ENCODE measurements at places on chromosomes 12 and 14.

- no peak for DNase-seq
Measured at GRCh38 chr12:49098035-49098451, 3.4 kb upstream of the DHH start.

DNA sequence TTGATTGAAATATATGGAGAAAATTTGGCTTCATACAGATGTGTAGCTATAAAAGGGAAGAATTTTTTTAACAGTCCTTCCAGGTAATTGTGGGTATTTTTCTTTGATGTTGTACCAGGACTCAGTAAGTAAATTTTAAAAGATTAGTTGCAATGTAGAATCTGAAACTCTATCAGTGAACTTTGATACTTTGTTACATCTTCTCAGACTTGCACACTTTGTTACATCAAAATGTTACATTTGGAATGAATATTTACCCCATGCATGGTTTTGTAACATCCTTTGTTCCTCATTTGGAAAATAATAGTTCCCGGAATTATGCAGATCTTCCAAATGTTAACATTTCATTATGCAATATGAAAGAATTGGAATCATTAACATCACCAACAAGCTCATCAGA is 13.8 kb downstream of the MTHFD1 start:
- DNase-seq, result no peak

DNA sequence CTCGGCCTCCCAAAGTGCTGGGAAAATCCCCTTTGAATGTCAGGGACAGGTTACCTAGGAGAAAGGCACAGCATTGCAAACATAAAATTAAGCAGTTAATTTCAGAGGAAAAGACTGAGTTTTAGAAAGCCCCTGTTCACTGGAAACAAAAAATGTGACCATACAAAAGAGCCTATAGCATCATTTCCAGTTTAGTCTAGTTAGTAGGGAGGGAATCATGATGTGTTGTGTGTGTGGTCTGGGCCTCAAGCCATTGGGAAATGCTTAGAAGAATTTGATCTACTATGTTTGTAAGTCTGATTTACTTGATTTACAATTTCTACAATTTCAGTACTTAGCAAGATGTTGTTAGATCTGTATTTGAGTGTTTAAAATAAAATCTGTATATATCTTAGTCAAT is 47.1 kb upstream of the RERG start:
- no peak for DNase-seq

DNA sequence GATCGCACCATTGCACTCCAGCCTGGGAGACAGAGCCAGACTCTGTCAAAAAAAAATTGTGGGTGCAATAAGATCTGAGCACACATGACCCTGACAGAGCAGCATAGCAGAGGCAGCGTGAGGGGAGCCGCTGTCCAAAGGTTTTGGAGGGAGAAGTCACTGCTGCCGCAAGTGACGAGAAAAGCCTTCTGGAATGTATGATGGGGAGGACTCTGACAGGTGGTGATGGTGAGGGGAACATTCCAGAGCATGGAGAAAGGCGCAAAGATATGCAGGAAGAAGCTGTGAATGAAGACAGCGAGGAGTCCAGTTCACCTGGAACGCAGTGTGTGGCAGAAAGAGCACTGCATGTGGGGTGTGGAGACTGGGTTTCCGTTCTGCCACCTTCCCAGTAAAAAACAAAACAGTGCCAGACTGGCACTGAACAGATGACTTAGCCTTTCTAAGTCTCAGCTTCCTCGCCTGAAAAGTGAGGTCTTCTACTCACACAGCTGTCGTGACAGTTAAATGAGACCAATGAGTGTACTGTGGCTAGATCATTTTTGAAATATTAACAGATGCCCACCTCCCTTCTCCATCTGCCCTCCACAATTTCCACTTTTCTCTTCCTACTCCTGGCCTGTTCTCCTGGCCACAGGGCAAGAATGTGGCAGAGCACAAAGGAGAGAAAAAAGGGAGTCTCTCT is 53.4 kb upstream of the PTHLH start:
- no peak for DNase-seq

- no peak for DNase-seq
Measured at GRCh38 chr12:115451780-115452736, 768.1 kb upstream of the TBX3 start.

DNA sequence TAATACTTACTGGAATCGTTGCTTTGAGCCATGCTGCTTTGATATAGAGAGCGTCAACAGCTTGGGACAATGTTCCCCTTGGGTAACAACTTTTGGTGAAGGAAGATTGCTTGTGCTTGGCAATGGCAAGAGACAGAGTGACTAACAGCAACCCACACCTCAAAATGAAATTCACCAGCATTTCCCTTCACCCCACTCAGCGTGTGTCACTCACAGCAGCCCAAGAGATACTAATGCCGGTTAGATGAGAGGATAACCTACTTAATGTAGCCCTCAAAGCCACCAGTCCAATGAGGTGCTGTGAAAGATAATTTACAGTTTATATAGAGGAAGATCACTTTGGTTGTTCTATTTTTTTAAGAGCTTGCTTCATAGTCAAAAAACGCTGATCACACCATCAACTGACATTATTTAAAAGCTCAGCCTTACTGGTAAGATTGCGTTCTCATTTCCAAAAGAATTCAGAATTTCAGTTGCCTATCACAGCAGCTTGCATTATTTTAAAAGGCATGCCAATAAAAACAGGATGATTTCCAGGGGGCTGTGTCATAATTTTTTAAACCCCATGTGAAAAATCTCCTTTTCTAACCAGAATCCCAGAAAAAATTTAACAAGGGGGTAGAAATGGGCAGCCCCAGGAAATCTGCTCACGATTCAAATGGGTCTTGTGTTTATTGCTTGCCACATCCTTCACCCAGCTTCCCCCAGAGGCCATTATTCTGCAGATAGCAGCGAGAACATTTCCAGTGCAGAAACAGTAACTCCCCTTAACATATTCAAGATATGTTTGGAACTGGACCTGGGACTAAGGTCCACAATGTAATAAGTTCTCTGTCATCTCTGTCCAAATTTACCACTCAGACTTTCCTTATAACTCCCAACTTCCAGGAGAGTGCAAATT is at the start of gene IL26:
Gene IL26 (minus strand): TSS at position 235 of the 901 bp plus-strand sequence. CDS start 54 bp downstream, at position 181.
- DNase-seq, result no peak

GRCh38 chr14:105294142-105294597 is 6.6 kb downstream of the BRF1 start:
- DNase-seq, result no peak

DNA sequence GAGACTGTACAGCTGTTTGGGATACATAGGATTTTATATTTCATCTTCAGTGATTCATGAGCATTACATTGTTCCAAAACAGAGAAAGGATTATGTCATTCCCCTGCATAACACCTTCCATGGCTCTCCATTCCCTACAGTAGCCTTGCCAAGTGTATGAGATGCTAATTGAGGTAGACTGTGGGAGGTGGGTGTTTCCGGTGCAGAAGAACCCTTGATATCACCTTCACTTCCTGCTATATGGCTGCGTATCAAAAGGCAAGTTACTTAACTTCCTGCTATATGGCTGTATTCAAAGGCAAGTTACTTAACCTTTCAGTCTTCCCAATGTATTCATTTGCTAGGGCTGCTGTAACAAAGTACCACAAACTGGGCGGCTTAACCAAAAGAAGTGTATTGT is 11.2 kb downstream of the FAR2 start:
- DNase-seq, result no peak

- DNase-seq, result peak; percentile 71
Measured at GRCh38 chr14:73713803-73714655, at the start of gene PNMA1. Gene PNMA1 (minus strand): TSS chr14:73714384. CDS start chr14:73713639, 745 bp downstream.

- no peak for DNase-seq
Measured at GRCh38 chr12:91326058-91327027, 143.7 kb upstream of the DCN start.

- peak; percentile 29 for DNase-seq
Measured at GRCh38 chr14:92500491-92500941, 13.1 kb upstream of the RIN3 start.

DNA sequence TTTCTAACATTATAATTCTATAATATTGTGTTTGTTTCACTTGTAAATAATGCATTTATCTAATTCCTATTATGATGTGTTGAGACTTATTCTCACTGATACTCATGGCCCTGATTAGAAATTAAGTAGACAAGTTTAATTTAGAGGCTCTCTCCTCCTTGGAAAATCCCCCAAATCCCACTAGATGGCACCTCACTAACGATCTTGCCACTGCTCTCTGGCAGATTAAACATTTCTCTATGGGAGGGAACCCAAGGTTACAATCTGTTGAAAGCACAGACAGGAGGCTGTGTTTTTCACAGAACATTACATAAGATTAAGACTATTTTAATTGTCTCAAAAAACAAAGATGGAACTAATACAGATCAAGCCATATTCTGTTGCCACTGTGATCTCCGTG is 318.7 kb downstream of the LRFN5 start:
- no peak for DNase-seq

DNA sequence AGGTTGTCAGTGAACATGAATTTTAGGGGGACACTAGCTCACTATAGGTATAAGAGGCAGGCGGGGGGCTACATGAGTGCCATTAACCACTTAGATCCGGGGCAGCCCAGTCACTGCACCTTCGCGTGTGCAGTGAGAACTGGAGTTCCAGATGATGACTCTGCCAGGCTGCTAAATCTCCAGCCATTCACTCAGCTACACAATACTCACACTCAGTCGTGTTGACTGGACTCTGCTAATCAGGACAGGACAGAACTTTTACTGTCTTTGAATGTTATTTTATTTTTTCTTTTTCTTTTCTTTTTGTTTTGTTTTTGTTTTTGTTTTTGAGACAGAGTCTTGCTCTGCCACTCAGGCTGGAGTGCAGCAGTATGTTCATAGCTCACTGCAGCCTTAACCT is 465.6 kb downstream of the AACS start:
- no peak for DNase-seq

GRCh38 chr14:59215322-59215721 is 26.9 kb downstream of the DAAM1 start:
- peak; percentile 54 for DNase-seq

All from substantia nigra (tissue), 51 donors.